ENCODE measurements at places on chromosomes 16 and 17.

- DNase-seq, result no peak
Observed at GRCh38 chr16:87163637-87164036, 153.6 kb downstream of the C16orf95 start.

GRCh38 chr17:67183531-67183930 lies 61.5 kb downstream of the HELZ start:
- no peak for DNase-seq

GRCh38 chr16:8729779-8730334 lies 55.4 kb downstream of the ABAT start:
- DNase-seq, result no peak

GRCh38 chr17:75849724-75850123 lies 5.4 kb downstream of the WBP2 start:
- no peak for DNase-seq

DNA sequence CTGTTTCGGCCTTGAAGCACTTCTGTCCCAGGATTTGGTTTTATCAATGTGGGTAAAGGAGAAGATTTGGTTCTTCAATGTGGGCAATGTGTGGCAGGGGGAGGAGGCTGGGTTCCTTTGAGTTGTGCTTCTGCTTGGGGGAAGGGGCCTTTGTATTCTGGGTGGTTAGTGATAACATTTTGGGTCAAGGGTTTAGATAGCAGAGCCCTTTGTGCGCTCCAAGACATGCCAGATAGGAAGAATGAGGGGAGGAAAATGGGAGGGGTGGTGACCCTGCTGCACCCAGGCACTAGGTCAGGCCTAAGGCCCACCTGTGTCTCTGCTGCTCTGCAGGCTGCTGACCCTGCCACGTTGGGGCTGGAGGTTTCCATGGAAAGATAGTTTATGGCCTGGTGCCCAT lies 40.0 kb upstream of the CDC42EP4 start:
- no peak for DNase-seq

GRCh38 chr17:1111599-1112443 lies 68.0 kb downstream of the ABR start:
- no peak for DNase-seq

GRCh38 chr17:50100921-50101345 lies 5.8 kb downstream of the PDK2 start:
- no peak for DNase-seq

DNA sequence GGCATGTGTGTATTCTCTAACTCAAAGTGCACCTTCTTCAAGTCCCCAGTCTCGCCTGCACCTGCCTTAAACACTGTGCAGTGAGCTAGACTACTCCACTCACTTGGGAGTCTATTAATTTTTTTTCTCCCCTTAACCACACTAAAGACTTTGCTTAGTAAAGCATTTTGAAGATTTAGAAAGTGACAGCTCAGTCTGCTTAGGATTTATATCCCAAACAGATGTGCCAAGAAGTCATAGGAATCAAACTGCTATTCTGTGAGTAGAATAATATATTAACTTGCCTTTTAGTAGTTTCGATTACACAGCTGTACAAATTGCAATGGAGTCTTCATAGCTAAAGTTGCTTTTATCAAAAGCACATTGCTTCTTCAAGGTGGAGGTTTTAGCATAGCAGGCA lies 47.2 kb upstream of the MED13 start:
- DNase-seq, result no peak

GRCh38 chr16:11354733-11355574 lies 9.7 kb downstream of the RMI2 start:
- DNase-seq, result no peak

GRCh38 chr17:39002991-39003715 lies 36.0 kb upstream of the FBXO47 start:
- DNase-seq, result peak; percentile 49

DNA sequence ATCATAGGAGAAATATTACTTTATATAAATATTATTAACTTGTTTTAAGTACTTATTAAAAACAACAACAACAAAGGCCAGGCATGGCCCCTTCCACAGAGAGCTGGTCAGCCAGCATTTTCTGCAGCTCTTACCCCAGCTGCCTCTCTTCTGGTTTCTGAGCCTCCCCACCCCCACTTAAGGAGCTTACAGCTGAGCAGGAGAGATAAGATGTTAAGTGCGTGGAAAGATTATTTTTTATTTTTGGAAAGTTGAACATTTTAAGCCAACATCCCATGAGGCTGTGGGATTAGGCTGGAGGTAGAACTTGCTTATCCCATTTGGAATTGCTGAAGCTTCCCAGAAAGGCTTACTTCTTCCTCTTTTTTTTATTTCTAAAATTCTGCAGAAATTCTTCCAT lies 401.2 kb downstream of the SEC14L1 start:
- no peak for DNase-seq

- DNase-seq, result no peak
Observed at GRCh38 chr16:79988089-79988488, 387.6 kb upstream of the MAF start.

DNA sequence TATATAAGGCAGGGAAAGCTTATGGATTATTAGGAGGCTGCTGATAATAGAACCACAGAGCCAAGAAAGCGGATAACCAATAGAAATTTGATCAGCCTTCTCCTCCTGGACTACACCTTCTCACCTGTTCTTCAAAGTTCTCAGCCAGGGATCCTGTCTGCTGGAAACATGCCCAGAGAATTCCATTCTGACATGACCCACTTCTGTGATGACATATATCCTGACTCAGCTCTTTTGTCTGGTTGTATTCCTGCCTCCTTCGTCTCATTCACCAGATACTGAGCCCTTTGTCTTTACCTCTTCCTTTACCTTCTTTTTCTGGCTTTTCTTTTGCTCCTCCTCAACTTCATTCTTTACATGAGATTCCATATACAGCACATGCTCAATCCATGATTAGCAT lies 576.1 kb downstream of the CDH11 start:
- no peak for DNase-seq

- no peak for DNase-seq
Observed at GRCh38 chr17:62597920-62598319, 29.6 kb upstream of the MRC2 start.

DNA sequence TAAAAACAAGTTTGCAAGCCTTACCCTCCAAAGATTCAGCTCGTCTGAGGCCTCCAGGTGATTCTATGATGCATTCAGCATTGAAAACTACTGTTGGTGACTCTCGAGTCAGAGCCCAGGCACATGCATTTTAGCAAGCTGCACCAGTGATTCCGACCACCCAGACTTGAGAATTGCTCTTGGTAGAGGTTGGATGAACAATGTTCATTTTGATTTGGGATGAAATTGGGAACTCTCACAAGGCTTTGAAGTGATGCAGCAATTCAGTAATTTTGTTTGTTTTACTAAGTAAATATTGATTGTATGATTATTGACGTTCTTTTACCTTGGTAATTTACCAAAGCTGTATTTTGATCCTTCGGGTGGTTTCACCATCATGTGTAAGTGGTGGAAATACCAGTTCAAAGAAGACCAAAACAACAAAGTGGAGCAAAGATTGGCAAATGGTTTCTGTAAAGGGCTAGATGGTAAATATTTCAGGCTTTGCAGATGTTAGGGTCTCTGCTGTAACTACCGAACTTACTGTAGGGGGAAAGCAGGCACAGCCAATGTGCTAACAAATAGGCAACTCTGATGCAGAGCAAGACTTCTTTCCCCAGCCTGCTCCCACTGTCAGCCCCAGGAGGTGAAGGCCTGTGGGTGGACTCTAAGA lies 11.8 kb downstream of the ALDH3A2 start:
- no peak for DNase-seq

GRCh38 chr17:69042308-69042707 lies 18.4 kb downstream of the ABCA9 start:
- DNase-seq, result no peak

- no peak for DNase-seq
Observed at GRCh38 chr17:50963139-50963538, 97.0 kb upstream of the TOB1 start.

- DNase-seq, result peak; percentile 66
Observed at GRCh38 chr16:66703406-66704215, 7.1 kb upstream of the CMTM4 start.
